ENCODE measurements at places on chromosomes 12 and 14.
A peak's percentile ranks its signal among the peaks of the same experiment; 100 is the strongest.

- DNase-seq: no peak
Observed at GRCh38 chr12:118446247-118446646, 69.9 kb downstream of the SUDS3 start.

DNA sequence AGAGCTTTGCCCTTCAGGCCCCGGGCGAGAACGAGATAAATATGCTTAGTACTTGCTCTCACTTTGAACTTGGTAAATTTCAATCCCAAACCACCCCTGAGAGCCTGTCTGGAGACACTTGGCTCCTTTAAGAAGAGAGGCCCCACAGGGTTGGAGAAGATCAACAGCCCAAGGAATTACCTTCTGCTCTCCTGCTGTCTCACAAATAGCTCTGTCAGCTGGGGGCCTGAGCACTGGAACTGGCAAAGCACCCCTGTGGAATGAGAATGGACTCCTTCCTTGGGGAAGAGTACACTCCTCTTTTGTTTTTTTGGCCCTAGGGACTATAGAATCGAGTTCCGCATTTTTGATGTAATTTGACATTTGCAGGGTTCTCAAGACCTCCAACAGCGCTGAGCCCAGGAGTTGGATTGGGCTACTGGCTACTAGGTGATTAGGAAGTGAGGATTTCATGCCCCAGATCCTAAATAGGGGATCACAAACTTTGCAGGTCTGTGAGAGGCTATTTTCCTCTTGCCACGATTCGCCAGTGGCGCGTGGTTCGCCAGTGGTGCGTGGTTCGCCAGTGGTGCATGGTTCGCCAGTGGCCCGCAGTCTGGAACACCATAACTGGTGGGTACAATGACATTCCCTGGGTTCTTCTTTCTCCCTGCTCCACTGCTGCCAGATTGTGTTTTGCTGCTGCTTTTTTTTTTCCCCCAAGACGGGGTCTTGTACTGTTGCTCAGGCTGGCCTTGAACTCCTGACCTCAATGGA, 17.8 kb upstream of the MEG3 start:
- DNase-seq: no peak

- DNase-seq: peak; percentile 7
Observed at GRCh38 chr12:64469455-64470142, 17.7 kb downstream of the TBK1 start.

DNA sequence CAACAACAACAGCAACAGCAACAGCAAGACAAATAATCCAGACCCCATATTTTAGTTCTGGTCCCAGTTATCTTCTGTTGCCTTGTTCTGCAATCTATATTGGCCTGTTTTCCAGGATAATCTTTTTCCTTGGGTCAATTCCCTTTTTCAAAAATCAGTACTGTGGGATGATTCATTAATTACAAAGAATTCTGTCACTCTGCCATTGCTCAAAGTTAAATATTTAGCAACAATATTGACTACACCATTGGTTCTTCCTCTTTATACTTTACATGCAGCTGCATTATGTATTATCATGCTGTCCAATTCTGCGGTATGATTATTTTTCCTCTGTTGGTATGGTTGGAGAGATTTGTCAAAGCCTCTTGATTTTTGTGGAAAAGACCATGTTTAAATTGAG, 10.1 kb upstream of the GALNT8 start:
- no peak for DNase-seq

DNA sequence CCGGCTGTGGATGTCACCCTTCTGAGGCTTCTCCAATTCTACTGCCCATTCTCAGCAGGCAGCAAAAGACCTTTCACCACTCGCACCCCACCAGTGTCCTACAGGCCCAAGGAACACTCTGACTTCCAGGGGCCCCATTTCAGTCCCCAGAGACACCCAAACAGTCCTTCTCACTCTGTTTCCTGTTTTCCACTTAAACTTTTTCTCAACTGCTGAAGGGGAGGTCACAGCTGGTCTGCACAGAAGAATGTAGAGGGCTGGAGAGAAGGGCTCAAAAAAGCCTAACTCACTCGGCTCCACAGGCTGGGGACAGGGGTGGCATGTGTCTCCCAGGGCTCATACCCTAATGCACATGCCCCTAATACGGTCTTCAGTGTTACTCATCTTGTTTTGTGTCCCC, 4.2 kb upstream of the DTX1 start:
- no peak for DNase-seq

DNA sequence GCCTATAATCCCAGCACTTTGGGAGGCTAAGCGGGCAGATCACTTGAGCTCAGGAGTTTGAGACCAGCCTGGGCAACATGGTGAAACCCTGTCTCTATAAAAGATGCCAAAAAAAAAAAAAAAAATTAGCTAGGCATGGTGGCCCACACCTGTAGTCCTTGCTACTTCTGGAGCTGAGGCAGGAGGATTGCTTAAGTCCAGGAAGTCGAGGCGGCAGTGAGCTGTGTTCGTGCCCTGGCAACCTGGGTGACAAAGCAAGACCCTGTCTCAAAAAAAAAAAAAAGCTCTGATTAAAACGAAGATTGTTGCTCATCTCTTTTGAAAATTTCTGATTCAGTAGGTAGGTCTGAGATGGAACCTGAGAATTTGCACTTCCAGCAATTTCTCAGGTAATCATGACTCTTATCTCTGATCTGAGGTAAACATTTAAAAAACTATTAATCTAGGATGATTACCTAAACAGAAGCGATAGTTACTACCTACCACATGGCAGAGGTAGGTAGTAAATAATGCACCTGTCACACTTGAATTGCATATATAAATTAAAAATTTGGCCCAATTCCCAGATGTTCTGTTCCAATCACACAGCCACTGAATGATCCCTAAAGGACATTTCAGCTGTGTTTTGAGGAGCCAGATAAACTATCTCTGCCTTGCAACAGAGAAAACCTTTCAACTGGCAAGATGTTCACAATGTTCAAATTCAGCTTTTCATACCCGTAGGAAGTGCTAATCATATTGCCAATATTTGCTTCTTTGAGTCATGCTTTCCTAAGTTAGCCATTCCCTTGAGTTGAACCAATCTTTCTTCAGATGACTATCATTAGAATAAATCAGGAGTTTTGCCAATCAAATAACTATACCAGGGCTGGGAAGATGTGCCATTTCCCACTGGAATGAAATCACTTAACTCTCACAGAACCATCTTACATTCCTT, 4.2 kb upstream of the TEP1 start:
- DNase-seq: no peak

DNA sequence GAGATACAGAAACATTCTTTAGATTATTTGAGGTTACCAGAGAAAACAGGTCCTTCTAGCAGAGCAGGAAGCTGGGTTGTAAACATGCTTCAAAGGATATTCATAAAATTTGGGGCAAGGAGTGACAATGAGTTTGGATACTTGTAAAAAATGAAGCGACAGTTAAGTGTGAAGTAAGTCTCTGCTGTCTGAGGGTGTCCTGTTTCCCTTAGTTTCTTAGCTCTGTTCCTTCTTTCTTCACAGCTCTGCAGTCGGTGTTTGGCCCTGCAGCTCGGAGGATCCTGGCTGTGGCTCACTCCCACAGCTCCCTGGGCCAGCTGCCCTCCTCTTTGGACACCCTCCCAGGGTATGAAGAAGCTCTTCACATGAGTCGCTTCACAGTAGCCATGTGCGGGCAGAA, 10.8 kb downstream of the TMEM52B start:
- DNase-seq: peak; percentile 3

- no peak for DNase-seq
Observed at GRCh38 chr14:99753225-99754140, 39.7 kb upstream of the EML1 start.

GRCh38 chr12:45535610-45536180, 193.8 kb upstream of the ARID2 start:
- DNase-seq: no peak

DNA sequence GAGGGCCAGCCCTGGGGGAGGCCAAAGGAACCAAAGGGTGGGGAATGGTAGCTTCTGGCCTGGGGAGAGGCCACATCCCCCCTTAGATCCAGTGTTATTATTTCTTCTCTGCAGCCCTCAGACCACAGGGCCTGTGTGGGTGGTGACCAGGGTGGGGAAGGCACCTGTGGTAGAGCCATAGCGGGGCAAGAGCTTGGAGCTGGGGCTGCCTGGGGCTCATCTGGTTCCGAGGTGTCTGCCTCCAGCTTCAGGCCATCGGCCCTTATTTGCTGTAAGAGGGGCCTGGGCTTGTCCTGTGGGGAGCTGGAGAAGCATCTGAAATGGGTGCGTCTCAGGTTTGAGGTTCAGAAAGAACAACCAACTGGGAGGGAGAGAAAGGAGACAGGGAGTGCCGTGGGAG, 2.1 kb upstream of the B3GNT4 start:
- no peak for DNase-seq

GRCh38 chr12:12714276-12715021, 2.7 kb upstream of the CDKN1B start:
- DNase-seq: peak; percentile 20

GRCh38 chr14:100291305-100292075, 14.8 kb downstream of the SLC25A29 start:
- no peak for DNase-seq

DNA sequence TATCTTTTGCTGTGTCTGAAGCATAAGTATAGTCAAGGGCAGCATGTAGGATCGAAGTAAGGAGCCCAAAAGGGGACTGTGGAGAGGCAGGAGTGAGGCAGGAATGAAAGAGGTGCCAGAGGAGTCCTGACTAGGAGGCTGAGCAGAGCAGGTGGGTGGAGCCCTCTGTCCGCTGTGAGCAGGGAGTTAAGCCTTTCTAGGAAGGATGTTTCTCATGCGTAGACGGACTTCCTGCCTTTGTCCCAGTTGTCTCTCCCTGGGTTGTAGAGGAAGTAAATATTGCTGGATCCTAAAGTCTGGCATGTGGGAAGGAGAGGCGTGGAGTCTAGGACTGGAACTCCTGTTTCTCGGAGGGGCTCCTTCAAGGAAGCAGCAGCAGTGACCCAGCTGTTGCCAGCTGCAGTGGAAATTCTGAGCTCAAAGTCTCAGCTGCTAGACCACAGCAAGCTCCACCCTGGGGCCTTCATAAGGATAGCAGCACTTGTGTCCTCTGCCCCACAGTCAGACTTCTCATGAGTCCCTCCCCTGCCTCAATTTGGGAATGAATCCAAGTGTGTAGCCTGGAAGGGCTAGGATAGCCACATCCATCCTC, 44.0 kb downstream of the RBMS2 start:
- no peak for DNase-seq

- no peak for DNase-seq
Observed at GRCh38 chr14:90602088-90602687, 205.4 kb downstream of the CALM1 start.

DNA sequence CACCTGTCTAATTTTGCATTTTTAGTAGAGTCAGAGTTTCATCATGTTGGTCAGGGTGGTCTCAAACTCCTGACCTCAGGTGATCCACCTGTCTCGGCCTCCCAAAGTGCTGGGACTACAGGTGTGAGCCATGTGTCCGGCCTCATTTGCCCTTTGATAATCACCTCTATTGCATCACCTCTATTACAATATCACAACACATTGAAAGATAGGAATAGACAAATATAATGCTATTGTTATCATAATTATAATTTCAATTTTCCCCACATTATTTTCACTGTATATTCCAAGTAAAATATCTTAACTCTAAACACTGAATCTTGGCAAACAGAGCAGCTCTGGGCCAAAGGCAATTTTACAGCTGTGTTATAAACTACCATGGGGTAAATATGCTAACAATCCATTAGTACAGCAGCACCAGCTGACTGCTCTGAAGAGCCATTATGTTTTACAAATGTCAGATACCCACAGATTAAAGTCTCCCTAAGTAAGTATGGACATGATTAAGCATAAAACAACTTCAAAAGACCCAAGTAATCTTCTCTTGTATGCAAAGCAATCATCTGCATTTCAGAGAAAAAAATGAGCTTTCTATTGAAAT, 173.2 kb downstream of the MED13L start:
- no peak for DNase-seq

- no peak for DNase-seq
Observed at GRCh38 chr12:70520847-70521246, 116.4 kb downstream of the PTPRB start.

- no peak for DNase-seq
Observed at GRCh38 chr12:92756898-92757596, 54.3 kb downstream of the PLEKHG7 start.

- DNase-seq: no peak
Observed at GRCh38 chr14:92579244-92579936, 65.8 kb downstream of the RIN3 start.

Data from C1 segment of cervical spinal cord (tissue), 14 donors.